Camera-type eye (tissue), 1 donor: ENCODE measurements at places on chromosomes 2 and 18. TPM values are rescaled to one million over a fixed set of nuclear protein-coding genes. Genes with fewer than 3 reads are reported as not detected.

OTOF gene
- 0.66 TPM for total RNA-seq

KLHL41 gene
- total RNA-seq = 209 TPM

IL18RAP gene
- total RNA-seq = 0.33 TPM

COL5A2 gene
- total RNA-seq = 322 TPM

RNF125 gene
- total RNA-seq = 4.1 TPM

REG1B gene
- total RNA-seq = not detected

ATP8B1 gene
- total RNA-seq = 12.3 TPM

BBS5 gene
- total RNA-seq = 33.8 TPM

GPR35 gene
- total RNA-seq = 1.2 TPM

CAPN13 gene
- total RNA-seq = 2.5 TPM

GDF7 gene
- 1.9 TPM for total RNA-seq

SLC4A3 gene
- total RNA-seq = 9.8 TPM

PARD3B gene
- 36.2 TPM for total RNA-seq

FBXO15 gene
- 4.5 TPM for total RNA-seq

SCN7A gene
- total RNA-seq = 19.0 TPM

IMMT gene
- 66.5 TPM for total RNA-seq

OSR1 gene
- 12.0 TPM for total RNA-seq

NT5DC4 gene
- total RNA-seq = 0.22 TPM

TRABD2A gene
- total RNA-seq = 0.77 TPM

SLC5A7 gene
- total RNA-seq = 1.1 TPM

GPR55 gene
- not detected for total RNA-seq

CLEC4F gene
- 9.1 TPM for total RNA-seq

CYB5A gene
- 28.4 TPM for total RNA-seq

CD207 gene
- total RNA-seq = 5.3 TPM

POTEJ gene
- total RNA-seq = 0.71 TPM

MAPK4 gene
- 16.1 TPM for total RNA-seq

BMP10 gene
- not detected for total RNA-seq
